ENCODE measurements at places on chromosomes 2 and 18. TPM values are rescaled to one million over a fixed set of nuclear protein-coding genes. Genes with fewer than 3 reads are reported as not detected.

GRCh38 chr18:23154823-23155500, 19.7 kb downstream of the CABLES1 start:
- DNase-seq = no peak

- DNase-seq = no peak
Measured at GRCh38 chr2:182895169-182895568, 28.7 kb upstream of the FRZB start.

- no peak for DNase-seq
Measured at GRCh38 chr18:78703291-78703690, 276.3 kb upstream of the SALL3 start.

The TMEM150A gene
- total RNA-seq = 10.0 TPM

DNA sequence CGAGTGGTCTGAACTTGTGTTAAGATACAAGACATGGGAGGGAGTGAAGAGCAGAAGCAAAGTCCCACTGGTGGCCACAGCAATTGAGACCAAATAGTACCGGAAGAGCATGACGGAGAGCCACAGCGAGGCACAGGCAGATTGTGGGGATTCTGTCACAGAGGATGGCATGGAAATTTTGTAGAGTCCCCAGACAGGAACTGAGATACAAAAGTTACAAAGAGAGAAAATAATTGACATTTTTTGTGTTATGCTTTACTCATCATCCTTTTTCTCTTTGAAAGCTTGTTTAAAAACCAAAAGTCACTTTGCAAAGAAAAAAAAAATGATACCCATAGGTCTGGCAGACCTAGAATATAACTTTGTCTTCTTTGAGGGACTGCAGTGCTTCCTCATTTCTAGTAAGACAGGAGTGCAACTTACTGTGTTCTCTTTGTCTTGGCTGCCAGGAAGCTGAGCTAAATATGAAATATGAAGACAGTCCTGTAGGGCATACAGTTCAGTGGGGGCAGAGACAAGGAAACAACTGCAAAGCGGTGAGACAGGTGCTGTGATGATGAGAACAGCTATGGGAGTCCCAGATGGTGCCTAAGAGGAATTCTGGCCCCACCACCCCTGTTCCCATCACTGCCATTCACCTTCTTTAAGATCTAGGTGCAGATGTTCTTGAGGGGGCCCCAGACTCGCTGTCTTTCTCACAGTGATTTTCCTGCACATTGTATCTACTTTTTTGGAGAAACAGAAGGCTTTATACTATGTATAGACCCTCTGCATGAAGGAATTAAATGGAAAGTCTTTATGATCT, 5.2 kb downstream of the ARHGAP25 start:
- no peak for DNase-seq

- no peak for DNase-seq
Measured at GRCh38 chr2:107529146-107529545, 297.5 kb upstream of the RGPD4 start.

- DNase-seq = no peak
Measured at GRCh38 chr2:127721311-127721977, 20.1 kb downstream of the SFT2D3 start.

GRCh38 chr2:195390686-195391321, 266.2 kb upstream of the SLC39A10 start:
- no peak for DNase-seq

GRCh38 chr18:49959176-49959575, 145.8 kb upstream of the ACAA2 start:
- no peak for DNase-seq

DNA sequence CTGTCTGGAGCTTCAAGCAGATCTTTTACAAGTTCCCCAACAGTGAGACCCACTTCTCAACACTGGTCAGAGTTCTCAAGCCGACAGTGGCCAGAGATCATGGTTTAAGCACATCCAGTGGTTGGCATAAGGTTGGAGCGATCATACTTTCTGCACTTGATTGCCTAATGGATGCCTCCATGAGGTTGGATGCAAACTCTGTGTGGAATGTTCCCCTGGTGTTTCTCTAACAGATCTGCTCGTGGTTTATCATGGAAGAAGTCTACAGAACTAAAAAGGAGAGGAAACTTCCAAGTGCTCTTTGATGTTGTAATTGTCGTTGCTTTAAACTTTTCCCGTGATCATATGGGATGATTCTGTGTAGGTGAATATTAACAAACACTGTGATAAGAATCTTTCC, 60.7 kb downstream of the SH3RF3 start:
- no peak for DNase-seq

All from mucosa of descending colon (tissue), 3 donors.